ENCODE measurements at places on chromosomes 5 and 9.
A peak's percentile ranks its signal among the peaks of the same experiment; 100 is the strongest.

GRCh38 chr9:128995791-128996190 lies 32.3 kb downstream of the SH3GLB2 start:
- DNase-seq = no peak

DNA sequence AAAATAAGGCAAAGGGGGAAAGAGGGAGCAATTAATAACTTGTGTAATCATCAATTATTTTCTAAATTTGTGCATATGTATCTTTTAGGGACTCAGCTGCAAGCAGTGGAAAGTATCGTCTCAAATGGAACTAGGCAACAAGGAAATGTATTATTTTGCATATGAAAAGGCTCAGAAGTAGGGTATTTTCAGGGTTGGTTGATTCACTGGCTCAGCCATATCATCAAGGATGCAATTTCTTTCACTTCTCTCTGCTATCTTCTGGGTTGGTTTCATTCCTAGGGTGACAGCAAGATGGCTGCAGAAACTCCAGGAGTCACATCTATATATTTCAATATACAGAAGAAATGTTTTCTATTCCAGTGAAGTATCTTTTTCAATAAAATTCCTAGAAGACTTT lies 509.8 kb downstream of the DMAC1 start:
- DNase-seq = no peak

GRCh38 chr5:180435594-180435993 lies 58.6 kb upstream of the CNOT6 start:
- DNase-seq = no peak

DNA sequence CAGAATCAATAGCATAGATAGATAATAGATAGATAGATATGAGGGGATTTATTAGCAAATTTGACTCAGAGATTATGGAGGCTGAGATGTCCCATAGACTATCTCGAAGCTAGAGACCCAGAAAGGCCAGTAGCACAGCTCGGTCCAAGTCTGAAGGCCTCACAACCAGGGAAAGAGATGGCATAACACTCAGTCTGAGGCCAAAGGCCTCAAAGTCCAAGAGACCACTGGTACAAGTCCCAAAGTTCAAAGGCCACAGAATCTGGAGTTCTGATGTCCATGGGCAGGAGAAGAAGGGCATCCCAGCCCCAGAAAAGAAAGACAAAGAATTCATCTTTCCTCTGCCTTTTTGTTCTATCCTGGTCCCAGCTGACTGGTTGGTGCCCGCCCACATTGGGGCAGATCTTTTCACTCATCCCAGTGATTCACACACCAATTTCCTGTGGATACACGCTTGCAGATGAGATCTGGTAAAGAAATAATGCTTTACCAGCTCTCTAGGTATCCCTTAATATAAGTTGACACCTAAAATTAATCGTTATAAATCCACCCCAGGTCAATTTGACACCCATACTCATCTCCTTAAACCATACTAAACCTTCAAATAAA lies 127.8 kb upstream of the FBN2 start:
- DNase-seq = no peak

DNA sequence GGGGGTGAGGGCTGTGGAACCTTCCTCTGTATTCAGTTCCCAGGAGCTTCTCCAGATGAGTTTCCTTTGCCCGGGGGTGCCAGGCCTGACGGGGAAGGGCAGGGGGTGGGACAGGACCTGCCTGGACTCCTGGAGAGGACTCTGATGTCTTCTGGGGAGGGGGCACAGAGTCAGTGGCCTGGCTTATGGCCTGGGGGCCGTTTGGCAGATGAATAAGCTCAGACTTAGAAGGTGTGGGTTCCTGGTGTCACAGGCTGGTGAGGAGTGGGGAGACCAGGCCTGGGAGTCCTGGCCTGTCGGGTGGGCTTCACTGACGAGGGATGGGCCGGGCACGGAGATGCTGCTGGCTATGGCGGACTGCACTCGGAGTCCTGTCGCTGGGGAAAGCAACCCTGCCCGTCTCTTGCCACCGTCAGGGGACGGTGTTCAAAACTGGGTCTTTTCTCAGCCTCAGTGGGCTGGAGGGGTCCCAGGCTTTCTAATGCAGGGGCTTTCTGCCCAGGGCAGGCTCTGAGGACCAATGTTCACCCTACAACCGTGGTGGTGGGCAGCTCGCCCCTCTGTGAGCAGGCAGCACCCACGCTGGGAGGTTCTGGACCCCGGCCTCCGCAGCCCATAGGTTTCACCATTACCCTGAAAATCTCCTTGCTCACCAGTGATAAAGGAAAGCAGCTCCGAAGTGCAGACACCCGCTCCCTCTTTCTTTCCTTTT lies 16.2 kb downstream of the COL5A1 start:
- no peak for DNase-seq

GRCh38 chr9:136631038-136632000 lies 31.4 kb upstream of the EGFL7 start:
- DNase-seq = peak; percentile 74

GRCh38 chr9:441126-441525 lies 226.5 kb downstream of the DOCK8 start:
- no peak for DNase-seq

GRCh38 chr9:115237385-115237998 lies 119.5 kb upstream of the TNC start:
- DNase-seq = no peak

Data from fibroblast of skin of back (primary cell).